Pancreas (tissue), 10 donors: ENCODE measurements at places on chromosomes 1 and 21. TPM values are rescaled to one million over a fixed set of nuclear protein-coding genes. Genes with fewer than 3 reads are reported as not detected.

FCRL3 gene
- not detected for total RNA-seq

MSH4 gene
- total RNA-seq = 0.12 TPM

SHE gene
- 2.7 TPM for total RNA-seq

CCDC190 gene
- not detected for total RNA-seq

NUDT4B gene
- total RNA-seq = 1.8 TPM

NTMT2 gene
- not detected for total RNA-seq

OR10R2 gene
- not detected for total RNA-seq

HJV gene
- total RNA-seq = not detected

WNT2B gene
- total RNA-seq = 1.3 TPM

NGF gene
- total RNA-seq = not detected

INKA2 gene
- total RNA-seq = 0.98 TPM
